ENCODE measurements at places on chromosomes 12 and 14. TPM values are rescaled to one million over a fixed set of nuclear protein-coding genes. Genes with fewer than 3 reads are reported as not detected.

Gene KRT74
- total RNA-seq: not detected

Gene NPFF
- total RNA-seq: not detected

GRCh38 chr12:70962226-70962794 lies 41.8 kb upstream of the PTPRR start:
- no peak for DNase-seq

DNA sequence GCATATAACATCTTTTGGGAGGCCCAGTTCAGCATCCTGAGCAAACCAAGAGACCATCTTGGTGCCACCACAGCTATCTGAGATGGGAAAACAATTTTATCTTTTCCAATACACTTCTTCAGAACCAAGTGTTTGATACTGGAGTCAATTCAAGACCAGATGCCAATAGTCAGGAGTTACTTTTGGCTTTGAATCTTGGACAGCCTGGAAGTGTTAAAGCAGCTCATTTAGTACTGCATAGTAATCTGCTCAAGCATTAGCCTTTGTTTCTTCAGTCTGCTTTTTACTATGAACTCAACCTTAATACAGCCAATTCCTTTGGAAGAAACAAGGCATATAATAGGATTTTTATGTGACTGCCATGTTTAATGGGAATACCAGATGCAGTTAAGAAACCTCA lies 81.9 kb upstream of the TSPAN8 start:
- DNase-seq: no peak

Gene A2M
- total RNA-seq: 1,832 TPM

GRCh38 chr14:65250162-65250495 lies 147.8 kb upstream of the MAX start:
- no peak for DNase-seq

Gene STK38L
- total RNA-seq: 22.2 TPM

- no peak for DNase-seq
Observed at GRCh38 chr12:58711974-58712373, 208.3 kb downstream of the LRIG3 start.

Data from lower lobe of right lung (tissue), 2 donors.